ENCODE measurements at places on chromosomes 3 and 15.

- DNase-seq, result no peak
These were observed 1.6 kb downstream of the DHX30 start for GRCh38 chr3:47804577-47804976.

DNA sequence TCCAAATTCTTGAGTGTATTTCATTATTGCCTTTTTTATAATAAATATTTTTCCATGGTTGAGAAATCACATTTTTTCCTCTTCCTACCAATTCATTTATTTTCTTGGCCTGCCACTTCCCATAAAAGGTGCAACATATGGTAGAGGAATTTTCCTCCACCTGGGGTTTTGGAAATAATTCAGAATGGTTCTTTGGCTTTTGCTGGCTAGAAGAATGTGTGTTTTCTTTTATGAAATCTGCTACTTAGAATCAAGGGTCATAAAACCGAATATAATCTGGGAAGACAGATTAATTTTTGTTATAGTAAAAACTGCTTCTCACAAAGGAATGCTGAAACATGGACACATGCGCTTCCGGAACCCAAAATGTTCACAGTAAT lies 54.0 kb upstream of the POMGNT2 start:
- no peak for DNase-seq

DNA sequence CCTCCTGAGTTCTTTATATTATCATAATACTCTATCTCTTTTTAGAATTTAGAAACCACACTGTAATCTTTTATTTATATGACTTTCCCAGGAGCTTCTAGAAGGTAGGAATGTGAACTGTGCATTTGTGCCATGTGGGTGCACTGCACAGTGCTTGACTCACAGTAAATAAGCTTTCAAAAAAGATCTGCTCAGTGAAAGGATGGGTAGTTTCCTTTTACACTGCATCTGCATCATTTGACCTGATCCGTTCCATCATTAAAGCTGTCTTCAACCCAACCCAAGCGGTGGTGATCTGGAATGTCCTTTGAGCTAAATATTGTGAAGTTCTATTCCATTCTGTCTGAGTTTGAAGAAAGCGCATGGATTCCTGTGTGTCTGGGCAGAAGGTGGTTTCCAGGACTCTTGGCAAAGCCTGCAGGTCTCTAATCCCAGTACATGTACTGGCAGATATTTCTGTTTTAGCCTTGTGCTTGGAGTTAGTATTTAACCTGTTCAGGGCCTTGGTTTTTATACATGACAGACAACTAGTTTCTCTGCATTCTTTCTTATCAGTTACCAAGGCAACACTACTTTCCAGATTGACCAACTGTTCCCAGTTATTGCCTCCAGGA lies 96.7 kb downstream of the DHX30 start:
- DNase-seq, result no peak

- DNase-seq, result no peak
These were observed 706 bp upstream of the RPL35A start for GRCh38 chr3:197949191-197949777.

GRCh38 chr3:146638718-146639117 lies 33.6 kb upstream of the PLSCR5 start:
- no peak for DNase-seq

- no peak for DNase-seq
These were observed 1.2 kb downstream of the EOGT start for GRCh38 chr3:69012100-69012799.

DNA sequence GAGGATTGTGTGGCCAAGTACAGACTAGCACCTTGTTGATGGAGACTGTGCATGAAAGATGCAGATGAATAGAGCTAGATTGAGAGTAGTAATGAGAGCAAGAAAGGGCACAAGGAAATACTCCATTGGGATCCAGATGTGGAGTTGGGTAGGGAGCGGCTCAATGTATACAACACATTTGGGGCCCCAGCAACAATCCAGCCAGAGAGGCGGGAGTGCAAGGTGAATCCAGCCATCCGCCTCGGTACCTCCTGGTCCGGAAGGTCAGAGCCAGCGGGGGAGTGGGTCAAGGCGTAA lies 9.0 kb downstream of the ISL2 start:
- no peak for DNase-seq

DNA sequence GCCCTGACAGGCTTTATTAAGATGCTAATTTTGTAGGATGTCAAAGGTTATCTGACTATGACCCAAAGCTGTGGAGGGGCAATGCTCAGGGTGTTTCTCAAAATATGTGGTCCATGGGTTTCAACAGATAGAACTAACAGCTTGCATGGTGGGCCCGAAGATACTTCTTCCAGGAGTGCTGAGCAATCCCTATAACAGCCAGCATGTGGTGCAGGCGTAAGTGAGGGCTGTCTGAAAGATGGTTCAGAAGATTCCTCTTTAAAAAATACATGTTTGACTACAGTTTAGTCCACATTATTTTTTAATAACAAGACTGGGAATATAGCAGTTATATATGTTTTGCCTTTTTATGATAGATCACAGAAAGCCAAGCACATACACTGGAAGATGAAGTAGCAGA lies 7.6 kb downstream of the SCG3 start:
- no peak for DNase-seq

- no peak for DNase-seq
These were observed 13.3 kb upstream of the PLXND1 start for GRCh38 chr3:129619726-129620162.

DNA sequence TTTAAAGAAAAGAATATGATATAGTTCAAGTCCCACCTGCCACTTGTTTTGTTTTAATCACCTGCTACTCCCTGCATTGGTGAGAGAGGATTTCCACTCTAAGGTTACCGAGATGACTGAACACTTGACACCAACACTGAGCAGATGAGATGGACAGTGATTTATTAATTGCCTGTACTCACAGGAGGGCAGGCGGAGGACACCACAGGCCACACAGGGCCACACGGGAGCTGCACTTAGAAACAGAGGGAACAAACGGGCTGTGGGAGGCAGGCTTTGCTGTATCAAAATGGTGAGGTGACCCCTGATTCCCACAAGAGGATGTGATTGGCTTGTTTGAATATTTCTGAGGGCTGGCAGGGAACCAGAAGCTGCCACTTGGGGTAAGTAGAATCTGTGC lies 10.8 kb downstream of the MINAR1 start:
- DNase-seq, result no peak

- DNase-seq, result no peak
These were observed 228.7 kb upstream of the DPH6 start for GRCh38 chr15:35774653-35775052.

DNA sequence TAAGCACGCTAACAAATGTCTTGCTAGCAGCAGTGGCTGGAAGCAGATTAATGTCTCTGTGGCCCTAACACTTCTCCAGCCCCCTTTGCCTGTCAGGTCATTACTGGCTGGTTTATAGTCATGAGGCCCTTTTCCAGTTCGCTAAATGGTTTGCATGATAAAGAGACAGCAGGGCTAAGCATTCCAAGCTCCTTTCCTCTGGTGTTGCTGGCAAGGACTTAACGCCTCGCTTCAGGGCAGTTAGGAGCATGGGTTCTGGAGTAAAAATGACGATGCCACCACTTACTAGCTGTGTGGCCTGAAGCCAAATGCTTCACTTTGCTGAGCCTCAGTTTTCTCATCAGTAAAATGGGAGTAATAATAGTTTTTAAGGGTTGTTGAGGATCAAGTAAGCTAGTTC lies 185.9 kb downstream of the MEGF11 start:
- DNase-seq, result no peak

DNA sequence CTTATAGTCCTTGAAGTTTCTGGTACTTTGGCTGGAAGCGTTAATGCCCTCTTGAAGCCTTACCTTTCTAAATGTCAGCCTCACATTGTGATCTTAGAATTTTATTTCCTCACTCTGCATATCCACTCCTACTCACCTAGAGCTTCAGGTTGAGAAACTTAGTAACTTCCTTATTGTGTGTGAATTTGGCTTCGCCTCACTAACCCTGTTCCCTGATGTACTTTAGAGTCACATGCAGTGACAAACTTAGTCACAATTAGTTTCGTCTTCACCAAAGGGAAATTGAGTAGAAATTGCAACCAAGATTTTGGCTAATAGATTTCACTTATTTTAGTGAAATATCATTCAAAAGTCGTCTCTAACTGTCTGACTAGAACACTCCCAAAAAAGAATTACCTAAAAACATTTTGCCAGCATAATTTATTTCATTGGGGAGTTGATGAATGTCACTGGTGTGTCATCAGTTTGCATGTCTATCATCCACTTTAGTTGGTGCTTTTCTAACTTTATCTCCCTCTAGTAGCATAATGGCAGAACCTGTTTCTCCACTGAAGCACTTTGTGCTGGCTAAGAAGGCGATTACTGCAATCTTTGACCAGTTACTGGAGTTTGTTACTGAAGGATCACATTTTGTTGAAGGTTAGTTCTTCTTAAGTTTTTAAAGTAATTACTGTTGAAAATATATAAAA lies 960 bp downstream of the MFN1 start:
- no peak for DNase-seq

- no peak for DNase-seq
These were observed 152.9 kb downstream of the ATP10A start for GRCh38 chr15:25710184-25710583.

GRCh38 chr3:129304146-129304961 lies 25.7 kb downstream of the HMCES start:
- no peak for DNase-seq

DNA sequence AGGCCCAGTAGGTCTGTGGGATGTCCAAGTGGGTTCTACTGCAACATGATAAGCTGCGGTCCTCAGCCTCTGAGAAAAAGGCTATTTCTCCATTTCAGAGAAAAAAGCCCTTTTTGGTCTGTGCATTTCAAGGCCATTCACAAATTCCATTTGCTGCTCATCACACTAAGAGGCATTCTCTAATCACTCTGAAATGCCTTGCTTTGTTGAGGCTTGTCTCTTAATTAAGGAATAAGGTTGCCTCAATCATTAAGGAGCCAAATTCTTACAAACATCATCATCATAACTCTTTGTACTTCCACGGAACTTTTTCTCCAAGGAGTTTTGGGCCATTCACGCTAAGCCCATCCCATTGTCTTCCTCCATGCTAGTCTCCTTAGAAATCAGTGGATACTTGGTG lies 74.4 kb downstream of the BOC start:
- DNase-seq, result no peak

GRCh38 chr3:30462721-30463470 lies 143.5 kb upstream of the TGFBR2 start:
- no peak for DNase-seq

- DNase-seq, result no peak
These were observed 114.0 kb downstream of the FOXB1 start for GRCh38 chr15:60118146-60118545.

DNA sequence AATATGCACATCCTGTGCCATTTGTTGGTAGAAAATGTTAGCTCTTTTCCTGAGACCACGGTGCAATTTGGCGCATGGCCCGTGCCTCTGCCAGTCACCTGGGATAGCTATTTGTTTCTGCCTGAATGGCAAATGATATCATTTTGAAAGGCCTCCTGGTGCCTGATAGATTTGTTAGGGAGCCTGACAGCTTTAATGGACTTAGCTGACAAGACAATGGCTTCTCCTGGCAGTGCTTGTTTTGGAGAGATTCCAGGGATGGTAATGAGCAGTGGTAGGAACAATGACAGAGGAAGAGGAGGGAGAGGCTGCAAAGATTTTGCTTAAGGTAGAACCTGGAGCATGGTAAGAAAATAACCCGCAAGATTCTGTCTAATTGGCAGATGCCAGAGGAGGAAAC lies 268.5 kb downstream of the CLSTN2 start:
- DNase-seq, result no peak

GRCh38 chr3:66303491-66303901 lies 82.7 kb downstream of the SLC25A26 start:
- no peak for DNase-seq

GRCh38 chr3:32238453-32239306 lies at the start of gene CMTM8:
TSS of gene CMTM8 (plus strand) at chr3:32238680. CDS start at chr3:32238973, 293 bp downstream.
- DNase-seq, result no peak

- no peak for DNase-seq
These were observed 14.4 kb upstream of the GP9 start for GRCh38 chr3:129046037-129046731.

GRCh38 chr3:70856414-70857162 lies 544.1 kb upstream of the MDFIC2 start:
- no peak for DNase-seq

DNA sequence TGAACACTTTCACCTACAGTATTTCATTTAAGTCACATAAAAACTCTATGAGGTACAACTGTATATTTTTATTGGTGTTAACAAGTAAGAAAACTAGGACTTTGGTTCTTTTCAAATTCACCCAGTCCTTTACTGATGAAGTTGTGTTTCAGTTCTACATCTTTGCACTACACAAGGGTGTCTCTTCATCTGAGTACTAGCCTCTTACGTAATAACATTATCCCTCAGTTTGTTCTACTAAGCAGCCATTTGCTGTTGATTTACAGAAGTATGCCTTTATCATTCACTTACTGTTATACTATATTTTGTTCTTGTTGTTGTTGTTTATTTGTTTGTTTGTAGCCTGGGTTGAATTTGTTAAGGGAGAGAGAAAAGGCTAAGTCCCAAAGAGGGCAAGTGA lies 311.9 kb downstream of the PLOD2 start:
- no peak for DNase-seq

DNA sequence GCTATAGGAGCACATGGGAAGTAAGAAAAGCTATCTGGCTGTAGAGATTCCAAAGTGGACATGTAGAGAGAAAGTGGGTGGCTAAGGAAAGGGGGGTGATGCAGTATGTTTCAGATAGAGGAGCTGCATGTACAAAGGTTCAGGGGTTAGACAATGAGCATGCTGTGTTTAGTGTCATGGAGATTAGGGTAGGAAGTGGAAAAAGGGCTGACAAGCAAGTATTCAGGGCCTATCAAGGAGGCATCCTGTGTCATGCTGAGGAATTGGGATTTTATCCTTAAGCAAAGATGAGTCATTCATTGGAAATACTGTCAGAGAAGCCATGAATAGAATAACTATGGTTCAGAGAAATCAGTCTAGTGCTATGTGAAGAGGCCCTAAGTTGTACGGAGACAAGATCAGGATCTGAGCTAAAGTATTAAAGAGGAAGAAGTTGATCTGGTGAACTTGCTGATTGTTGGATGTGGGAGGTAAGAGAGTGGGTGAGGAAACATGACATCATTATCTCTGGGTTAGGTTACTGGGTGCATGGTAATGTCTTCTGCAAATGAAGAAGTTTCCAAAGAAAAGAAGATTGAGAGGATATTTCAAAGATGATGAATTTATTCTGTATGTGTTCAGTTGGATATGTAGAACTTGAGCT lies 176.7 kb upstream of the GOLIM4 start:
- no peak for DNase-seq

- DNase-seq, result no peak
These were observed 229.2 kb upstream of the LRTM1 start for GRCh38 chr3:55156851-55157650.

DNA sequence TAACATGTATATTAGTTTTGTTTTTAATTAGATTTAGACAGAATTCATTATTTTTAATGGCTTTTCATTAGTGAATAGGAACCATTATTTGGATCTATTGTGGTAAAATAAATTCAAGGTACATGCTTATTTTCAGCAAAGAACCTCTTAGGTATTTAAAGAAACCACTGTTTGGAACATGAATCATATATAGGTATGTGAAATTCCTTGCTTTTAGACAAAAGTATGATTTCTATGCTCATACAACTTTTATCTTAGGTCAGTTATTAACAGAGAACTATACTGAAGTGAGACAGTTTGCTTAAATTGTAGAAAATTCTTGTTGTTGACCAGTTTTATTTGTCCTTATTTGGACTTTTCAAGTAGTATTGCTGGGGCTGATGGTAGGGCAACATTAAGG lies 389.9 kb downstream of the FEZF2 start:
- no peak for DNase-seq
